Cortex of kidney (tissue), 1 donor: ENCODE measurements at places on chromosomes 4 and X.

GRCh38 chrX:139058831-139059495 is 347.4 kb upstream of the FGF13 start:
- DNase-seq: no peak

DNA sequence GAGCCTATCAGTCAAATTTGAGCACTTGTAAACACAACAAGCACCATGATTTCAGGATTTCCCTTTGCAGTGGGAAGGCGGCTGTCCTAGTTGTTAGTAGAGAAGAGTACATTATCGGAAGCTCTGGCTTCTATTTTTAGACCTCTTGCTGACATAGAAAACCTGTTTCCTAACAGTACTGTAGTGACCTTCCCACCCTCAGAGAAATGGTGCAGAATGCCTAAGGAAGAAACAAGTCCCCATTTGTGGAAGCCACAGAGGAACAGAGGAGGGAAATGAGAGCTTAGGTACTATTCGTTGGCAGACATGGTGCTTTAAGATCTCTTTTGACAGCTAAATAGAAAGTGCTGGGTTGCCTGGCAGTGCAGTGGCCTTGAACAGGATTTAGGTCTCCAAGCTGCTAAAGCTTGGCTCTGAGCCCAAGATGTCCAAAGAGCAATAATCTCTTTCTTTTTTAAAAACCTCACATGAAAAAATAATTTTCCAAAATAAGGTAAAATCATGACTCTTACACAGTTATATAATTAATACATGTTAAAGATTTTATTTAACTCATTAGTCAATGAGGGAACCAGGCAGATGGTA is 24.9 kb downstream of the GLRA2 start:
- DNase-seq: no peak

GRCh38 chr4:77385124-77385969 is 220.3 kb upstream of the CXCL13 start:
- DNase-seq: no peak

DNA sequence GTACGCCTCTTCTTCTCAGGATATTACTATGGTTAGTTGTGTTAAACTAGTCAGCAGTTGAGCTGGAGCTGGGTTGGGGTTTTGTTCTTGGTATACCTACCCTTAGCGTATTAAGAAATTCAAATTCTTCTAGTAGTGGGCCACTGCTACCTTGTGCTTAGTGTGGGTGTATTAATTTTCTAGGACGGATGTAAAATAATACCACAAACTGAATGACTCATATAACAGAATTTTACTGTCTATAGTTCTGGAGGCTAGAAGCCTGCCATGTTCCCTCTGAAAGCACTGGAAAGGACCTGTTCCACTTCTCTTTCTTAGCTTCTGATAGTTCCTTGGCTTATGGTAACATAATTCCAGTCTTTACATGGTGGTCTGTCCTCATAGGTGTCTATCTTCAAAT is 1274.7 kb downstream of the ADGRL3 start:
- no peak for DNase-seq

DNA sequence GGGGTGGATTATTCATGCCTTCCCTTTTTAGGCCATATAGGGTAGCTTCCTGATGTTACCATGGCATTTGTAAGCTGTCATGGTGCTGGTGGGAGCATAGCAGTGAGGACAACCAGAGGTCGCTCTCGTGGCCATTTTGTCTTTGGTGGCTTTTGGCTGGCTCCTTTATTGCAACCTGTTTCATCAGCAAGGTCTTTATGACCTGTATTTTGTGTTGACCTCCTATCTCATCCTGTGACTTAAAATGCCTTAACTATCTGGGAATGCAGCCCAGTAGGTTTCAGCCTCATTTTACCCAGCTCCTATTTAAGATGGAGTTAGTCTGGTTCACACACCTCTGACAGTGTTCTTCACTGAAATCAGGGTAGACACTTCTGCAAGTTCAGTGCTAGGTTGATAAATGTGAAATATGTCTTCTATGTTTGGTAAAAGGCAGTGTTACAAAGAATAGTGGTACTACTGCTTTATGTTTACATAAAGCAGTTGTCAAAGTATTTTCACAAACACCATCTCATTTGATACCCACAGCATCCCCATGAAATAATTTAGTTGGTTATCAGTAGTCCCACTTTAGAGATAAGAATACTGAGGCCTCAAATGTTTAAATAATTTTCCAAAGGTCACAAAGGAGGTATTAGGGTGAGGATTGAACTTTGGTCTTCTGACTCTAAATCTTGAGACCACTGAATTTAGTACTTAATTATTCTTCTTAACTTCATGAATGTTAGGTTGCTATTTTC is 77.1 kb upstream of the C4orf54 start:
- DNase-seq: no peak

- DNase-seq: no peak
Observed at GRCh38 chr4:29276150-29276549, 1444.0 kb upstream of the PCDH7 start.

DNA sequence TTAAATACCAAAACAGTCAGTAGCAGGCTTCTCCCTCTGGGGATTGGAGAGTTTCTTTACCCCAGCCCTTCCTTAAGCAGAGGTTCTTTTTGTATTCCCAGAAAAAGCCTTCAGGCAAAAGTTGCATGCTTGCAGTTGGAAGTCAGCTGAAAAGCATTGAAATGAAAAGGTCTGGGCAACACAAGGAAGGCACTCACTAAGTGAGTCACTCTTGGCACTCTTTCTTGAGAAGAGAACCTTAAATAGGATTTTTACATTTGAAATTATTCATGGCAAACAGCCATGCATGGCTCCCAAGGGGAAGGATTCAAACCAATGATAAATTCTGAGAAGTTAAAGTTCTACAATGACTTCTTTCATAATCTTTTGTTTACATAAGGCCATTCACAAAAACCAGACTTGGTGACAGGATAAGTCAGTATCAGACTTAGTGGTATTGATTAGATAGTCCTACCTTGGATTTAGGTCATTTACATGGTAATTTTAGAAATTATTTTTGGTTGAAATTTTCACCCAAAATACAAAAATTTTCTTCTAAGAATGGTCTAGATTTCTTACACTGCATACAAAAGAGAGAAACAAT is 2068.9 kb downstream of the PCDH7 start:
- DNase-seq: no peak

- no peak for DNase-seq
Observed at GRCh38 chrX:22109442-22109841, 77.3 kb downstream of the PHEX start.

DNA sequence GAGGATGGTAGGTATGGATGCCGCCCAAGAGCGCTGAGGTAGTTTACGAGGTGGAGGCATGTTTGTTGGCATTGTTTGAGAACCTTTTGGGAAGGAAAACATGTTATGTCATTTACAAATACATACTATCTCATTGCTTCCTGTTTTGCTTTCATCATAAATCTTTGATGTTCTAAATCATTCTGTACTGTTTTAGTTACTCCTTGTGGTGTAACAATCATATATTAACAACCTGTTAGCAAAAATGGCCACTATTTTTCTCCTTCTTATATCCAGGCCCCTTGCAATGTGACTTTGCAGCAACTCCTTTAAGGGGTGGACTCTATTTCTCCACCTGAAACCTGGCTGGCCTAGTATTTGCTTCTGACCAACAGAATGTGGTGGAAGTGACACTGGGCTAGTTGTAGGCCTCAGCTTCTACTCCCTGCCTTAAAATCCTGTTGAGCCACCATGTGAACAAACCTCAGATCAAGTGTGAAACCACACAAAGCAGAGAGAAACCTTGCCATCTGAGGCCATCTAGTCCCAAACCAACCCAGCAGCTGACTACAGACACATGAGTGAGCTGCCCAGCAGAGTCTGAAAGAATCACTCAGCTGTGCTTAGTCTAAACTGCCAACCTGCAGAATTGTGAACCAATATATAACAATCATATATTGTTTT is 15.8 kb upstream of the CXorf38 start:
- DNase-seq: no peak

- no peak for DNase-seq
Observed at GRCh38 chr4:140061194-140061593, 92.8 kb downstream of the MAML3 start.

- no peak for DNase-seq
Observed at GRCh38 chrX:134734466-134734952, 76.2 kb upstream of the PLAC1 start.

DNA sequence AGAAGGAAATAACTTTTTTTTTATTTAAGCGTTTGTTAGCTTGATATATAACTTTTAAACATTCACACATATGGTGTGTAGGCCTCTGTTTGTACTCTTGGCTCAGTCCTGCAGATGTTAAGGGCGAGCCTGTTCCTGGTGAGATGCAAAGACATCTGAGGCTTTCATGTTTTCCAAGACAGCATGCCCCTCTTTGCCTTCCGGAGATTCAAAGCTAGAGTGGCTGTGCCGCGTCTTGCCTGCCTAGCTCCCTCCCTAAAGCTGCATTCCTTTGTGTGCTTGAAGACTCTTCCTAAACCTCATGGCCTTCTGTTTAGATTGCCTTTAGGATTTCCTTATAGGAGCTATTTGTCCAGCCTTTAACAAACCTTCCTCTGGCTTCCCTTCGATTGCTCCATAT is 67.1 kb downstream of the MID1IP1 start:
- DNase-seq: no peak

DNA sequence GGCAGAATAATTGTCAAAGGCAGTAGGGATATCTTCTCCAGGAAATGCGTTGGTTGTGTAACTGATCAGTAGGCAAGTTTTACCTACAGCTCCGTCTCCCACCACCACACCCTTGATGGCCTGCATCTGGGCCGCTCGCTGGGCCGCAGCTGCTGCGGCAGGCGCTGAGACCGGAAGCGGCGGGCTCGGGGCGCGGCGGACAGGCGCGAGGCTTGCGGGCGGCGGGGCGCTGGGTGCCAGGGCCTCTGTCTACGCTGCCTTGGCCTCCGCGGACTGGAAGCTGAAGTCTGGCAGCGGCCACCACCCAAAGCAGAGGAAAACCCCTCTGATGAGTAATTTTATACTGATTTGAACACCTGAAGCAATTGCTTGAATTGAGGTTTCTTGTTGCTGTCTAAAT is 124.2 kb upstream of the ZIC3 start:
- no peak for DNase-seq
